WTC11 (cell line): ENCODE measurements at places on chromosomes 12 and 14.

GRCh38 chr12:13044906-13045299 is 722 bp downstream of the FAM234B start:
- DNase-seq, result no peak

- DNase-seq, result no peak
Observed at GRCh38 chr14:63492391-63492790, 50.8 kb downstream of the PPP2R5E start.

GRCh38 chr12:121181181-121181580 is 28.7 kb upstream of the P2RX4 start:
- DNase-seq, result no peak

- DNase-seq, result peak; percentile 13
Observed at GRCh38 chr14:27688841-27689444, 1077.6 kb upstream of the FOXG1 start.

- DNase-seq, result no peak
Observed at GRCh38 chr12:47876440-47876960, 28.3 kb downstream of the VDR start.

DNA sequence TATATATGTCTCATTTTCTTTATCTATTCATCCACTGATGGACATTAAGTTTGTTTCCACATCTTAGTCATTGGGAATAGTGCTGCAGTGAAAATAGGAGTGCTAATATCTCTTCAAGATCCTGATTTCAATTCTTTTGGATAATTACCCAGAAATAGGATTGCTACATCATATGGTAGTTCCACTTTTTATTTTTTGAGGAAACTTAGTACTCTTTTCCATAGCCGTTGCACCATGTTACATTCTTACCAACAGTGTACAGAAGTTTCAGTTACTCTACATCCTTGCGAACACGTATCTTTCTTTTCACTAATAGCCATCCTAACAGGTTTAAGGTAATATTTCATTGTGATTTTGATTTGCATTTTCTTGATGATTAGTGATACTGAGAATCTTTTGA is 29.8 kb downstream of the TESPA1 start:
- no peak for DNase-seq

- no peak for DNase-seq
Observed at GRCh38 chr12:75705749-75706711, 194.6 kb upstream of the KRR1 start.

DNA sequence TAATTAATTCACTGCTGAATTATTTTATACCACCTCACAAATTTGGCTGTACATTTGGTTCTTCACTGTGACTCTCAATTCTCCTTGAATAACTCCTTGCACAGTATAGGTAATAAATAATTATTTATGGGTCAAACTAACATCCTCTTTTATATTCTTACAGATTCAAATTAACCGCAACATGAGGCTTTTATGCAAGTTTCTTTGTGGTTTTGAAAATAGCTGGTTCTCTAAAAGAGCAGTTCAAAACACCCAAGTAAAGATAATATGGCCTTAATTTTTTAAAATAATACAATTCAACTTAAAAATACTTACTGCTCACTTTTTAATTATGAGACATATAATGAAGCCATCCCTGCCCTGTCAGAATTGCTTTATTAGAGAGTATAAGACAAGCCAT is 12.9 kb upstream of the TRIM9 start:
- no peak for DNase-seq

GRCh38 chr14:38915125-38915524 is 187.9 kb downstream of the SEC23A start:
- DNase-seq, result no peak

GRCh38 chr12:17148706-17149105 is 542.7 kb upstream of the LMO3 start:
- DNase-seq, result no peak

DNA sequence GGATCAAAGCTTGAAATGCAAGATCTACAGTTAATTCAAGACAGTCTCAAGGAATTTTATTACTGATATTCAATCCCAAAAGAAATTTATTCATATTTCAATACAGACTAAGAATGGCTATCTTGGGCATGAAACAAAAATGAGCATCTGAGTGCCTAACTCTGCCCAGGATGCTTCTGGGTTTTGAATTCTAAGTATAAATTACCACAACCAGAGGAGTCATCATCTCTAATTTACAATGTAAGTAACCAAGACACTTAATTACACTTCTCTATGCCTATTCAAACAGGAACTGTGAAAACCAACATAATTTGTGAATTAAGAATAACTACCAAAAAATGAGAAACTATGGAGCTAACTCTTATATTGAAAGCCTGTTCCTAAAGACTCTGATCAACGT is 14.1 kb downstream of the OSBPL8 start:
- no peak for DNase-seq

GRCh38 chr12:92556141-92556540 is 146.6 kb upstream of the PLEKHG7 start:
- DNase-seq, result no peak

- DNase-seq, result peak; percentile 11
Observed at GRCh38 chr12:23640754-23641153, 308.7 kb downstream of the SOX5 start.

- DNase-seq, result no peak
Observed at GRCh38 chr12:71755146-71755892, 656 bp downstream of the RAB21 start.

- no peak for DNase-seq
Observed at GRCh38 chr14:105974902-105975301, 448.5 kb downstream of the TMEM121 start.

DNA sequence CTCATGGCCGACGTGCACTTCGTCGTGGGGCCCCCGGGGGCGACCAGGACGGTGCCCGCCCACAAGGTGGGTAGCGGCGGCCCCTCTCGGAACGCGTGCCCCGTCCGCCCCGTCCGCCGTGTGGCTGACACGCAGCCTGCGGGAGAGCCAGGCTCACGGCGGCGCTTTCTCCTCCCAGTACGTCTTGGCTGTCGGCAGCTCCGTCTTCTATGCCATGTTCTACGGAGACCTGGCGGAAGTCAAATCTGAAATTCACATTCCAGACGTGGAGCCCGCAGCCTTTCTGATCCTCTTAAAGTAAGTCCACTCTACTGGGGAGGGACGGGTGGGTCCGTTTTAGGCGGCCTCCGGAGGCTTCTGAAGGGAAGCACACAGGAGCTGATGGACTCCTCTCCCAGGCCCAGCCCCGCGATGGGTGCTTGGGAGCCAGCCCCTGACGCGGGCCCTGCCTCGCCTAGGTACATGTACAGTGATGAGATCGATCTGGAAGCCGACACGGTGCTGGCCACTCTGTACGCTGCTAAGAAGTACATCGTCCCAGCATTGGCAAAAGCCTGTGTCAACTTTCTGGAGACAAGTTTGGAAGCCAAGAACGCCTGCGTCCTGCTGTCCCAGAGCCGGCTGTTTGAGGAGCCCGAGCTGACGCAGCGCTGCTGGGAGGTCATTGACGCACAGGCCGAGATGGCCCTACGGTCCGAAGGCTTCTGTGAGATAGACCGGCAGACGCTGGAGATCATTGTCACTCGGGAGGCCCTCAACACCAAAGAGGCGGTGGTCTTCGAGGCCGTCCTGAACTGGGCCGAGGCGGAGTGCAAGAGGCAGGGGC is 1.1 kb downstream of the BTBD6 start:
- peak; percentile 34 for DNase-seq

GRCh38 chr12:57319678-57320469 is 68.9 kb upstream of the STAC3 start:
- no peak for DNase-seq

DNA sequence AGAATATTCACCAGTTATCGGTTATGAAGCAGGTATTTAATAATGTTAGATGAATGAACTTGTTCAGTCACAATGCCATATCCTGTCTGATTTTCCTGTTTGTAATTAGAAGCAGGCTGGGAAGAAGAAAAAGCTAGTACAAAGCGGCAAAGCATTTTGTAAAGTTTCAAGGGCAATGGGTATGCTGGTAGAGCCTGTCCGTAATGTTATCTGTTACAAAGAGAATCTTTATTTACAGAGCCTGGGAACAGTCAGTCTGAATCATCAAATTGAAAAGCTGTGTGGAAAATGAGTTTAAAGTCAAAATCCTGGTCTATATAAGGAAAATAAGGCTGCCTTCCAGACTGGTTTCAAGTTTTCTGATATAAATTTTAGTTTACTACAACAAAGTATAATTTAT is 40.5 kb downstream of the PARP11 start:
- DNase-seq, result no peak

DNA sequence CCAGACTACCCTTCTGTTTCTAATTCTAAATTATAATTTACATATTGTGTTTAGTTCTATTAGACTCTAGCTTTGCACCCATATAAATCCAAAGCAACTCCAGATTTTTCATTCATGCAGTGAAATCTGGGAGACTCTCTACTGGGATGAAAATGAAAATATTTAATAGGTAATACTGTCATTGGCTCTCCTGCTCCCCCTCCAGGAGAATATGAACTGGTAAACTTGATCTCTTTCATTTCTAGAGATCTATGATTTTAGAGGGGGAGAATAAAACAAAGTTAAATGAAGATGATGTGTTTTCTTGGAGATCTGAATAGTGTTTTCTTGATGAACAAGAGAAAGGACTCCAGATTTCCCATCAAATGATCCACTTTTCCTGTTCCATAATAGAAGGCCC is 104.3 kb upstream of the TMCC3 start:
- DNase-seq, result no peak

DNA sequence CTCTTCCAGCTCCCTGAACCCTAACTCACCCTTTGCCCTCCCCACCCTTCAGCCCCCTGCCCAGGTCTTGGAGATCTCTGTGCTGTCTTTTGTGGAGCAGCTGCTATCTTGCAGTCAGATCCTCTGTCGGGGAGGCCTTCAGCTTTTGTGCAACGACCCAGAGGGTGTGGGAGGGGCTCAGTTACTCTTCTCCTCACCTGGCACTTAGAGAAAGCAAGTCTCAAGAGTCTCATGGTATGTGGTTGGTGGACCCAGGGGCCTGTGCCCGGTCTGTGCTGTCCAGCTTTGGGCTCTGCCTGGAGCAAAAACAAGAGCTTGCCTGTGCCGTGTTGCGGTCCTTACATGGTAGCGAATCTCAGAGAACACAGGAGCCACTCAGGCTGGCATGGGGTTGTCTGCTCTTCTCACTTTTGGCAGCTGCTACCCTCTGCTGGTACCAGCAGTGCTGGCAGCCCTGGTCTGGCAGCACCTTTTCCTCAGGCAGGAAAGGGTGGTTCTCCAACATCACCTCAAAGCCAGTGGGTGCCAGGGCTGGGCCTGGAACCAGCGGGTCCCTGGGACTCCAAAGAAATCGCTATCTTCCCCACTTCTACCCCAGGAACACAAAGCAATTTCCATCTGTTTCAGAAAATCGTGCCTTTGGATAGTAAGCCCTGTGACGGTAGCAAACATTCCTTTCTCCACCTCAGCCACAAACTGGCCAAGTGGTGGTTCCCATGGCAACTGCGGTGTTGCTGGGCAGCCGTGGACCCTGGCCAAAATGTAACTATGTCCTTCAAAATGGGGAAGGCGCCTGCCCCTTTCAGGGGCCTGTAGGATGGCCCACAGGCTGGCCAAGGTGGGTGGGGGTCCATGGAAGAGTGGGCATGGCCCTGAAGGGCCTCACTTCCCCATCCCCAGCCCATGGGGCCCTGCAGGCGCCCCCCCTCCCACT is 90.0 kb downstream of the RIN3 start:
- no peak for DNase-seq

GRCh38 chr14:103385929-103386712 is 906 bp downstream of the MARK3 start:
- peak; percentile 29 for DNase-seq

DNA sequence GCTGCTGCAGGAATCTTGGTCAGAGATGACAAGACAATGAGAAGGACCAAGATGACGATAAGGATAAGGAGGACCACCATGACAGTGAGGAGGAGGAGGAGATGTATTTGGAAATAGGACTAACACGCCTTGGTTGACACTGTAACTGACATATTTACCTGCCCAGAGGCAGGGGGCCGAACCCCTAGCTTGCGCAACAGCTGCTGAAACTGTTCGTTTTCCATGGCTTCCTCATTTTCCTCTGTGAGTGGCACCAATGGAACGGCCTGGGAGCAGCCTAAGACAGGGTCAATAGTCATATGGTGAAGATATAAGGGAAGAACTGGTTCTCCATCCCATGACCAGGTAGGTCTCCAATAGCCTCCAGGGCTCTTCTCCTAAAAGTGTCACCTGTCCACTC is 28.8 kb downstream of the TIMELESS start:
- no peak for DNase-seq

- DNase-seq, result no peak
Observed at GRCh38 chr14:100391724-100392123, 68.6 kb downstream of the SLC25A47 start.

GRCh38 chr14:59997449-59997848 is 77.5 kb downstream of the LRRC9 start:
- no peak for DNase-seq

DNA sequence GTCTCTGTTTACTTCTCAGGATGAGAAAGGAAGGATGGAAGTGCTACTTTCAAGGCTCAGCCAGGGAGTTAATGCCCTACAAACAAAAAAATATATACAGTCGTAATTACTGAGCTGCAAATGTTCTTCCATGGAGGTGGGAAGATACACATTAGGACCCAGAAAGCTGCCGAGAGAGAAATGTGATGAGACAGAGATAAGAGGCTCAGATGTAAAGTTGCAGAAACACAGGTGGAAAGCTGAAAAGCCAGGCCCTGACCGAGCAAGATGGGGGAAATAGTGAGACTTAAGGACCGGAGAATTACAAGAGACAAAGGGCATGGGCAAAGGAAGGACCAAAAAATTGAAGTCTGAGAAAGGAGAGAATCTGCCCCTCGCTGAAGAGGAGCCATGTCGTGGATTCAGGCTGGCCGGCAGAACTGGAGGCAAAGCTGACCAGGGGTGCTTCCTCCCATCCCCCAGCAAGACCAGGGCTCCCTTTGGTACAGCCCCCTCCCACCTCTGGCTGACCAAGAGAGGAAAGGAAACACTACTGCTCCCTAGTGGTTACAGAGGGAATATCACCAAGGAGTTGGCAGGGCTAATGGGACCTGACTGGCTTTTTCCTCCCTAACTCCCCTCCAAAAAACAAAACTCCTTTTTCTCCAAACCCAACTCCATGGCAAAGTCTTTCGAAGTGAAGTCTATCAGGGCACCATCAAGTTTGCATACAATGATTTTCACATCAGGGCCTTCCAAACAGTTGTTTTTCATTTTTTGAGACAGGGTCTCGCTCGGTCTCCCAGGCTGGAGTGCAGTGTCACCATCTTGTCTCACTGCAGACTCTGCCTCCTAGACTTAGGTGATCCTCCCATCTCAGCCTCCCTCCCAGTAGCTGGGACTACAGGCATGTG is 12.1 kb downstream of the ZFHX2 start:
- DNase-seq, result peak; percentile 77
